ENCODE measurements at places on chromosomes 5 and 9. TPM values are rescaled to one million over a fixed set of nuclear protein-coding genes. Genes with fewer than 3 reads are reported as not detected.

Gene AGXT2
- total RNA-seq: not detected

Gene RLN2
- 0.47 TPM for total RNA-seq

Gene CKMT2
- total RNA-seq: 7.7 TPM

Gene DMGDH
- total RNA-seq: 3.7 TPM

Gene SOX30
- 0.09 TPM for total RNA-seq

Gene SHOC1
- 0.67 TPM for total RNA-seq

Gene INSYN2B
- 10.1 TPM for total RNA-seq

Gene SKIC3
- 83.5 TPM for total RNA-seq

Gene FABP6
- 3.7 TPM for total RNA-seq

Gene EPB41L4A
- total RNA-seq: 24.8 TPM

Gene TAF11L10
- not detected for total RNA-seq

Gene LRRC19
- total RNA-seq: 1.7 TPM

Gene GLDC
- 39.8 TPM for total RNA-seq

Gene TMEM252
- not detected for total RNA-seq

Gene NTRK2
- 12.3 TPM for total RNA-seq

Gene DOCK2
- 1.5 TPM for total RNA-seq

Gene GABBR2
- total RNA-seq: 0.56 TPM

Gene BARX1
- total RNA-seq: not detected

Gene RNF183
- total RNA-seq: 0.21 TPM

Gene C7
- total RNA-seq: 0.54 TPM

Gene PCDHGB4
- 1.2 TPM for total RNA-seq

Measured in motor neuron (in vitro differentiated cells).